T-helper 1 cell (primary cell): ENCODE measurements at places on chromosomes 11 and 22.

DNA sequence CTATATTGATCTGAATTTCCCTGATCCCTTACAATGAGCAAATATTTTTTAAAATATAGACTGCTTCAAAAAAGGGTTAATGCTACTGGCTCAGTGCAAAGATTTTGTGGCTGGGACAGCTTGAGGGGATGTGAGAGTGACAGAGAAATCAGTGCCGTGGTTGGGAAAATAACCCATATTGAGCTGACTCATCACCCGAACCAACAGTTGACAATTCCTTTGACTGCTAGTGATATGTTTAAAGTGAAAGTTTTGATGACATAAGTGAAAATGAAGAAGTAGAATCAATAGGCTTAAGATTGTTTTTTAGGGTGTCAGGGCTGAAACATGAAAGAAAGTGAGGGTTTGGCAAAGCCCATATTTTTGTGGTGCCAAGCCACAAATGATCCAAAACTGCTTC, 257.1 kb upstream of the TENM4 start:
- DNase-seq = peak; percentile 1

- no peak for DNase-seq
Measured at GRCh38 chr11:107078375-107078774, 60.1 kb upstream of the GUCY1A2 start.

DNA sequence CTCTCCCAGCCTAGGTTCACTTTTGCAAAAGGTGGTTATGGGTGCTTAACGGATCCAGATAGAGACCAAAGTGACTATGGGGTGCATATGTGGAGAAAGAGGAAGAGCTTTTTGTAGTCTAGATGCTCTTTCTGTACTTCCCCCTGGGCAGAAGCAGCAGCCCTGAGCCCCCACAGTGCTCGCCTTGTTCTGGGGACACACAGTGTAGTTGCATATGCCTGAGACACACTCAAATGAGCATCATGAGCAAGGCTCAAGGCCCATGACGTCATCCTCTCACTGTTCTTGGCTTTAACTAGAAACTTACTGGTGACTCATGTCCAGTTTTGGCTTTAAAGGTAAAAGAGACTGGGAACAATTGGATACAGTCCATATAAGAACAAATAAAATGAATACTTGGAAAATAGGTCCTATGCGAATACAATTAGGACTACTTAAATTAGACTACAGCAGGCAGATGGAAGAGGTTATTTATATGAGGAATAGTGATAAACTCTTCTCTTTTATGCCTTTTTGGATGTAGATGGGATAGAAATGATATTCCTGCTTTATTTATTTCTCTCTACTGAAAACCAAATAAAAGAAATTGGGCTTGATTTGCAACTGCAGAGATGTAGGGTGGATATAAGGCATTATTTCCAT, 20.1 kb upstream of the PEX26 start:
- no peak for DNase-seq

- no peak for DNase-seq
Measured at GRCh38 chr11:16180868-16181267, 175.5 kb downstream of the SOX6 start.

GRCh38 chr11:64180891-64181290, 5.1 kb upstream of the STIP1 start:
- no peak for DNase-seq

- DNase-seq = no peak
Measured at GRCh38 chr22:29799217-29799680, 32.1 kb downstream of the UQCR10 start.

DNA sequence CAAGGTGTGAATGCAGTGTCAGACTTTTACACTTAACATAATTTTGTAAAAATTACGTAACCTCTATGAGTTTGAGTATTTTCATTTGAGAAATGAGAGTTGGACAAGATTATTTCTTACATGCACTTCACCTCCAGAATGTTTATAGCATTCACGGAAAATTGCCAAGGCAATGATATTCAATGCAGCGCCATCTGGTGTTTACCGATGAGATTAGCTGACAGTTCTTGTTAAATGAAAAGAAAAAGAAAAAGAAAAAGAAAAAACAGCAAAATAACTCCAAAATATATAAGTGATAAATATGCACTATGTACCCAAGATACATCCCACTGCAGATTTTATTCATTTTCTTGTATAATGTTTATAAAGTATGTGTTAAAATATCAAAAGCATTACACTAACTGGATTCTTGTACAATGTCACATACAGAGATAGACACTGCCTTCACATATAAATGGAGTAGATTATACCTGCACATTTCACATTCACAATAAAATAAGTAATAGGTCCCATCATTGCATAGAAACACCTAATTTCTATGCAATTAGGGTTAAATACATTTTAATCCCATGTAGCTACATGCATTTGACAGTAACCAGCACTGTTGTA, 976.3 kb upstream of the FAT3 start:
- peak; percentile 3 for DNase-seq

DNA sequence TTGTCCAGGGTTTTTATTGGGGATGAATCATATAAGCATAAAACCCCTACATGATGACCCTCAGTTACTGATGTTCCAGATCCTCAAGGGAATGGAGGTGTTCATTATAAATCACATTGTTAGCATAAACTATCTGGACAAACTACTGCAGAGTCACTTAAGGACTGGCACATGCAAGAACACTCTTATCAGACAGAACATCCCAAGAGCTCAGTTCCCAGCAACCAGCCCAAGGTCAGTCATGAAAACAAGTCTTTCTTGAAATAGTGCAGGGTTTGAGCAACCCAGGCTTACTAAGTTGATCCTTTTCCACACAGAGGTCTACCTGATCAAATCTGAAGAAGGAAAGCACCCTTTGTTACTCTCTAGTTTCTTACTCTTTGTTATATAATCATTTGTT, 13.5 kb upstream of the PTS start:
- no peak for DNase-seq

GRCh38 chr11:12808519-12808918, 134.3 kb downstream of the TEAD1 start:
- no peak for DNase-seq

DNA sequence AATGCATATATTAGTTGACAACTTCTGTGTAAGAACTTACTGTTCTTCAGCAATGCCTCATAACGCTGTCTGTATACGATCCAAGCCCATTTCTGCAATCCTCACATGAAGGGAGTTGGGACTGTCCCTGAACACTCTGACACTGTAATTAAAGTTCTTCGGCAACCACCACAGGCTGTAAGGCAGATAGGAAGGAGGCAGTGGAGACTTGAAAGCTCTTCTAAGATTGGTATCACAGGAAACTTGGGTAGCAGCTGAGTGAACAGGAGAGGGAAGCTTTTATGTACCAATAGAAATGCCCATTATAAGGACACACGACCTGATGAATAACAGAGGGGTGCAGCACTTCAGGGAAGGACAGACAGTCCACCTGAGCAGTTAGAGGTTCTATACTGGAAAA, 12.0 kb upstream of the GAB2 start:
- no peak for DNase-seq

- DNase-seq = no peak
Measured at GRCh38 chr11:34028425-34028824, 23.1 kb upstream of the CAPRIN1 start.

- DNase-seq = no peak
Measured at GRCh38 chr11:129846508-129847335, 31.1 kb downstream of the TMEM45B start.

DNA sequence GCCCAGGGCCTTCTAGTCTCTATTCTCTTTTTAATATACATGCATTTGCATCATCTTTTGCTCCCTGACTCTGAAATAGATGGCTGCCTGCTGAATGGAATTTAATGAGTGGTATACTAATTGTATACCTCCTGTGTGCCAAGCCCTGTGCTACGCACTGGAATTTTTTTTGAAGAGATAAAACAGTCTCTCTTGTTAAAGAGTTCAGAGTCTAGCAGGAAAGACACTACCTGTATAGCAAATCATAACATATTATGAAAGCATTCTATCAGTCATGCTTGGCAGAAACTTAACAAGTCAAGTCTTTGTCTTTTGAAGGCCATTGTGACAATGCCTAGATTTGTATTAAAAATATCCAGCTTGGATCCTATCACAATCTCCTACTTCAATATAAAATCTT, 63.7 kb upstream of the SESN3 start:
- DNase-seq = no peak

GRCh38 chr11:86174101-86175046, 70.2 kb upstream of the EED start:
- DNase-seq = no peak

GRCh38 chr22:39707816-39708215, 137.3 kb downstream of the CACNA1I start:
- DNase-seq = no peak

GRCh38 chr11:62556875-62557631, 10.4 kb upstream of the AHNAK start:
- DNase-seq = peak; percentile 39

DNA sequence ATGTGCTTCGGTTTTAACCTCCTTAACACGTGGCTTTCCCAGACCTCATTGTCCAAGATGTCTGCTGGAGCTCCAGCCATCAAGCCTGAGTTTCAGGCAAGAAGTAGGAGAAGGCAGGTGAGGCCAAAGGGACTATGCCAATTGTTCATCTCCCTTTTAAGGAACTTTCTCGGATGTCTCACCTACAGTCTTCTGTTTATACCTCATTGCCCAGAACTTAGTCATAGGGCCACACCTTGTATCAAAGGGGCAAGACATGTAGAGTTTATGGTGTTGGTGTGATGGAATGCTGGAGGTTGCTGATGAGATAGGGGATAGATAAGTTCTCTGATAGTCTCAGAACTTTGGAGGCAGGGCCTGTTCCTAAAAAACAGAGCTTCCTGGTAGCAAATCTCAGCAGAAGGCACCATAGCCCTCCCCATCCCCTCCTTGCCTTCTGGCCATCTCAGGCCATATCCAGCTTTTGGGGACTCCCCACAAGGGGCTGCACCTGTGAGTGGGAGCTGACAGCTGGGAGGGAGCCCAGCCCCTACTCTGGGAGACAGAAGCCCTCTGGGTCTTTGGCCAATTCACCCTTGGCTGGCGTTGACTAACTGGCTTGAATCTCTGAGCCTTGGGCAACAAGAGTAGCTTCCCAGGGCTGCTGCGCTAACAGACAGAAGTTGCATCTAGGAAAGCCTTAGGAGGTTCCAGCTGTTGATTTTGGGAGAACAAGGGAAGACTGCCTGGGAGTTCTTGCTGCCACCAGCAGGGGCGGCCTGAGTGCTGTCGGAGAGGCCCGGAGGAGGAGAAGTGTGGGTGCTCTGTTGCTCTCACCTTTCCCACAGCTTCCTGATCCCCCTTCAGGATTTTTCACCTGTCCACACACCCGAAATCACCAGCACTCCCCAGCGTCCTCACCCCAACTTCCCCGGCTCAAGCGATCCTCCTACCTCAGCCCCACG, 149.8 kb upstream of the THY1 start:
- DNase-seq = no peak

DNA sequence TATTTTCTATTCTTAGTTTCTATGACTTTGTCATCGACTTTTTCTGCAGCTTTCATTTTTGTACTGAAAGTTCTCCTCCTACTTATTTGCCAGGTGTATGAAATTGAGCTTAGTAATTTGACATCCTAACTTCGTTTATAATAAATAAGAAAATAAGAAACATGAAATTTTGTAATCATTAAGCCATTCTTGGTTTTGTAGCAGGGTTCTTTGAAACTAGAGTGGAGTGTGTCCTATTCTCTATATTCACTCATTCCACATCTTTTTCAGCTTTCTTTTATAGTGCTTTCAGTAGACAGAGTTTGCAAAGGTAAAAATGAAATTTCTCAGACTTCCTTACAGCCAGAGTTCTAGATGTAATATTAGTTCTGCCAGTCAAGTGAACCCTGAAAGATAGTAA, 47.8 kb downstream of the FANCF start:
- no peak for DNase-seq

DNA sequence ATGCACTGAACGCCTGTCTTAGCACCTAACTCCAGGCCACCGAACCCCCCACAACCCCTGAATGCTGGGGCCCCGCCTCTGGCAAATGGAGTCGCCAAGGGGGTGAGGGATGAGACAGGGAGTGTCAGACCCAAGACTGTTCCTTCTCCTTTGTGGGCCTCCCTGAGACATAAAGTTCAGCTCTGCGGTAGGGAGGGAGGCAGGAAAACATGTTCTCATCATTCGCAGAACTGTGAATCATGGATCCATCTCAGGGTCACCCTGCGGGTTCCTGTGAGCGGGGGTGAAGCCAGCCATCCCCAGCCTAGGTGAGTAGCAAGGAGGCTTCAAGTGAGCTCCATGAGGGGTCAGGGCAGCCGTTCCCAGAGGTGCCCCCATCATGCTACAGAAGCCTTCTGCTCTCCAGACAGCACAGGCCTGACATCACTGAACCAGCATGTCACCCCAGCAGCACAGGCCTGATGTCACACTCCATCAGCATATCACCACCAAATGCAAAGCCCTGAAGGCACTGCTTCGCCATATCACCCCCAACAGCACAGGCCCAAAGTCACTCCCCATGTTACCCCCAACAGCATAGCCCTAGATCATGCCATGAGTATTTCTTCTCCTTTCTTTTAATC, 27.2 kb downstream of the TMPRSS6 start:
- DNase-seq = peak; percentile 59
